LNCaP clone FGC (cell line): ENCODE measurements at places on chromosomes 6 and 20.

- no peak for DNase-seq
These were observed 10.6 kb upstream of the EXOC2 start for GRCh38 chr6:703552-703951.

DNA sequence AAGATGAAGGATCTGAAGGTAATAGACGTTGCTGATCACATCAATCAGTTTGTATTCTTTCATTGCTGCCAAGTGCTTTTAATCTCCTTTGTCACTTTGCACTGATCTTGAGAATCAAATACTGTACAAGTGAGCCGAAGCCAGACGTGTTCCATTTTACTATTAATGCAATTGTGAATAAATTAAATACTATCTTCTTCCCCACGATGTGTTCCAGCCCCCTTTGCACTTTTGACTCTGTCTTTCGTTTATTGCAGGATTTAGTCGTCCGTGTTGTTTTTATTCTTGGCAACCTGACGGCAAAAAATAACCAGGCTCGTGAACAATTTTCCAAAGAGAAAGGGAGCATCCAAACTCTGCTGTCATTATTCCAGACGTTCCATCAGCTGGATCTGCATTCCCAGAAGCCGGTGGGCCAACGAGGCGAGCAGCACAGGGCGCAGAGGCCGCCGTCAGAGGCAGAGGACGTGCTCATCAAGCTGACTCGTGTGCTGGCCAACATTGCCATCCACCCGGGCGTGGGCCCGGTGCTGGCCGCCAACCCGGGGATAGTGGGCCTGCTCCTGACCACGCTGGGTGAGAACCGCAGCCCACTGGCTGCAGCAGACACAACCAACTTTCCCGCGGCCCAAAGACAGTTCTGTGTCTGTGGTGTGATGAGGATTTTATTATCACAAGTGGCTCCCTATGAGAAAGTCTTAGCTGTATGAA, 104.7 kb downstream of the ARMC2 start:
- DNase-seq, result no peak

GRCh38 chr6:2875359-2876191, 27.5 kb downstream of the SERPINB9 start:
- DNase-seq, result no peak

DNA sequence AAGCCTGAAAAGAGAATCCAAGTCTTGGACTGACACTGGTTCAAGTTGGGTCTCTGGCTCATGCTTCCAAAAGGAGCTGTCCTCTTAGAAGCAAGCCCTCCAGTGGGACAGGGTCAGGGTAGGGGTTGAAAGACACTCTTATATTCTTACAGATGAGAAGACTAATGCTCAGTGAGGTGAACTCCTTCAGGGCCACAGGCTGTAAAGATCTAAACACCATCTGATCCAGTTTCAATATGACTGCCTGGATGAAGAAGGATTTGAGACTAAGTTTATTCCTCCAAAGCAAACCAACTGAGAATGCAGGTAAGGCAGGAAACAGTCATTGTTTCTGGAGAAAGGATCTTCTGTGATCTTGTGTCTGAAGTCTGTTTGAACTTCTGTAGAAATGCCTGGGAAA, 99.0 kb upstream of the TAB2 start:
- no peak for DNase-seq

GRCh38 chr20:57612436-57612835, 7.8 kb downstream of the ZBP1 start:
- DNase-seq, result no peak

- no peak for DNase-seq
These were observed 53.9 kb downstream of the PREX1 start for GRCh38 chr20:48773837-48774418.

- DNase-seq, result no peak
These were observed 170.7 kb upstream of the SCGN start for GRCh38 chr6:25481267-25481666.

DNA sequence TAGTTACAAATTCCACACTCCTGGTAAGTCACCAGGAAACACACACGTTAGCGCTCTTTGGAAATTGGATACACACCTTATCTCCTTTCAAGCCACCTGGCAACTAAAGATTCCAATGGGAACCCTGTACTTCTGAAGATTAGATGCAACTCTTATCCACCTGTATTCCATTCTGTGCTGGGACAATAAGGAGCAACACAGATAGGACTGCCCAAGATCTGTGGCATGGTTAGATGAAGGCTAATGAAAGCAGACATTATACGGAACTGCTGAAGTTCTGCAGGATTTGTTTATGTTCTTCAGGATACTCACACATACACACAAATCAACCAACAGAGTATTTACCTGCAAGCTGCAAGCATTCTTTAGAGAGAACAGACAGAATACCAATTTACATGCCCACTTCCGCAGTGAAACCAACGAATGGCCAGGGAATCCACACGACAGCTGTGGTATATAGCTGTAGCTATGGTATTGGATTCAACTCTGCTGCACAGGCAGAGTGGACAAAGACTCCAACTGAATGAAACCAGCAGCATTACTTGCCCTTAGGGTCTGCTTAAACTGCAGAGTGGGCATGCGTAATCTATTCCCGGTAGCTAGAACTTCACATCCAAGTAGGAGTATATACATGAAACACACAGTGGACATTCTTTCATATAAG, 12.0 kb downstream of the NCOA5 start:
- DNase-seq, result no peak

DNA sequence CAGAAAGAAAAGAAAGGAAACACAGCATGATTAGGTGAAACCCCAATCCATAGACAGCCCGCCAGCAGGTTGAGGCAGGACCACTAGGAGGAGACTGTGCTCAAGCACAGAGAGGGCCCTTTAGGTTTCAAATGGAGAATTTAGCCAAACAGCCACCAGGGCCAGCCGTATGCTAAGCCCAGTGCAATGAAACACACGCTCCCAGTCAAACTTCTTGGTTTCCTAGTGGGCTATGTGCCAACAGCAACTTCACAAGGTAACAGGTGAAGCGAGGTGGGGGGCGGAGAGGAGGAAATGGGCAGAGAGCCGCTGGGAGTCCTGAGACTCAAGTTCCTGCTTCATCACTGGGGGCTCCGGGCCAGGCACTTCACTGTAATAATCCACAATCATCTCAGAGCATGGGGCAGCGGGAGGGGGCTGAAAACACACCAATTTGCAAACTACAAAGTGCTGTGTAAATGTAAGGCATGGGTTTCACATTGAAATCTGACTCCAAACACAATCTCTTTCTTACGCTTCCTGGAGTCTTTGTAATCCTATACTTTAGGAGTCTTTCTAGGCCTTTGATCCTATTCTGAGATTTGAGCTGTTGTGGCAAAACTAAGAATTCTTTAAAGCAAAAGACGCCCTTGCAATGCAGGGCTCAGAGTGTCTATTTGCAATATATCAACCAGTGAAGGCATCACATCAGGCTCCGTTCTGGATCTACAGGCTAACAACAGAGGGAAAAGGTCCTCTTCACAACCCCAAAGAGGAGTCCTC, 117.3 kb downstream of the OPRM1 start:
- DNase-seq, result no peak

- DNase-seq, result no peak
These were observed 121.3 kb downstream of the CLVS2 start for GRCh38 chr6:123117145-123117908.

GRCh38 chr6:124478906-124479305, 483.3 kb upstream of the RNF217 start:
- no peak for DNase-seq

DNA sequence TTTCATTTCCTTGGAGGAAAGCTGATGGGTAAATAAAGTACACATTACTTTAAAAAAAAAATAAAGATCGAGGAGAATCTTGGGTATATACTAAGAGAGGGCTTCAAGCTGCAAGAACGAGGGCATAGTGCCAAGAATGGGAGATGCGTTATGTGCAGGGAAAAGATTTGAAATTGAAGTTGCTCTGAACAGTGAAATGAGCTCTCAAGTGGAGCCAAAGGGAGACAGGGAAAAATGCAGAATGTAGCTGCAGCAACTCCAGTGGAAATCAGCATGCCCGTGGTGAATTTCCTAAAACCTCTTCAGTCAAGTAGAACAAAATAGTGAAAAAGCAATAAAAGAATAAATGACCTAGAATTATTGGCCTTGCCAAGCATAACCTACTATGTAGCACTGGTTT, 11.4 kb upstream of the COL9A1 start:
- no peak for DNase-seq

DNA sequence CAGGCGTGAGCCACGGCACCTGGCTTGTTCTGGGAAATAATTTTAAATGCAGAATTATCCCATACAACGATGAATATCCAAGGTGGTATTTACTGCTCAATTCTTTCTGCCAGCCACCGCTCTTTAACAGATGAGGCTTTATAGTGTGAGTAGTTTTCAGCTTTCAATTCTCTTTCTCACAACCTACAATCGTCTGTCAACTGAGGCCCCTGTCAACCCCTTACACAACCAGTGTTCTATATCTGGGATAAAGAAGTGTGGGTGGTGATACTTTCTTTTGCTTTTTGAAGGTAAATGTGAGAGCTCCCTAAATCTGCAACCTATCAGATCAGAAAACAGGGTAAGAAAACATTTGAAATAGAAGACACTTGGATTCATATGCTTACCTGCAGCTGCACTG, 22.5 kb downstream of the STAU1 start:
- no peak for DNase-seq

DNA sequence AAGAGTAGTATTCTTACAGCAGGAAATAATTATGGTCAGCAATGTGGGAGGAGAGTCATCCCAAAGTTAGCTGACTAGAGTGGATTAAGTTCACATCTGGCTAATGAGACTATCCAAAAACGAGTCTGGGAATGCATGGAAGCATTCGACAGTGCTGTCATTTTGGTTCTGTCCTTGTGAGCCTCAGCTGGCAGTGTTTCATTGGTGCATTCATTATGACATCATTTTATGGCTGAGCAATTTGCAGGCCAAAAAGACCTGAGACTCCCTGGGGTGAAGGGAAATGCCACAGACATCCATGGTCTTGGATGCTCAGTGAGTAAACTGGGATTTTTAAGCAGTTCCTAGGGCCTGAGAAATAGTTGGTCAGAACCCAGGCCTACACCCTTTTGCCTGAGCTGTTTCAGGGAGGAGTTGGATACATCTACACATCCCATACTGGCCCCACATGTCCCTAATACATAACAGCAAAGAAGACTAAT, 196.4 kb upstream of the CCN2 start:
- no peak for DNase-seq

GRCh38 chr6:37779902-37780628, 39.5 kb upstream of the ZFAND3 start:
- no peak for DNase-seq

- DNase-seq, result no peak
These were observed 6.6 kb upstream of the FBXO9 start for GRCh38 chr6:53058388-53059195.

- DNase-seq, result no peak
These were observed 10.8 kb downstream of the RSPO3 start for GRCh38 chr6:127129251-127129650.

DNA sequence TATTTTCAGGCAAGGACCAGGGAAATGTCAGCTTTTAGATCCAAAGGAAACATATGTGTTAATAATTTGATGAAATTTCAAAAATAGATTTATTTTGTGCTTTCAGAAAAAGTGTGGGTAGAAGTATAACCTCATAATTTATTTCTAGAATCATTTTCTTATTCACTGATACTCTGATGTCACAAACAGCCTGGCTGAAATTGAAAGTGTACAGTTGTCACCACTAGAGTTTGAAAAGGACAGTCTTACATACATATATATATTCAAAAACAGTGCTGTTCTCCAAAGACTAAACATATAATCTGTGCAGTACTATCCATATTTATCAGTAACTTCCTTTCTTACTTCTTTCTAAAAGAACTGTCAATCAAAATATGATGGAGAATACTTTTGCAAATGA, 254.4 kb upstream of the KCNQ5 start:
- no peak for DNase-seq

DNA sequence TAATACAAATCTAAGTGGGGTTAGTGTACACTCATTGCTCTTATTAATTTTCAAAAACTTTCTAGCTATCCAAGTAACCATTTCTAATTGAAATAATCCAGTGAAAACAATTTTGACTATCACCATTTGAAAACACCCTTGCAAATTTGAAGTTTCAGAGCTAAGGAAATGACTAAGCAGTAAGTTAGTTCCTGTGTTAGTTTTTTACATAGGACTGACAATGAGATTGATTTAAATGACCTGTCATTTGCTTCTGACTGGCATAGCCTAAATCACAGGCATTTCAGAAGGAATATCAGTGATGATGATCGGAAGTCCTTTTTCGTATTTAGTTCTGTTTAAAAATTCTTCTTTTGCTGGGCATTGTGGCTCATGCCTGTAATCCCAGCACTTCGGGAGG, 27.0 kb downstream of the STK4 start:
- no peak for DNase-seq

DNA sequence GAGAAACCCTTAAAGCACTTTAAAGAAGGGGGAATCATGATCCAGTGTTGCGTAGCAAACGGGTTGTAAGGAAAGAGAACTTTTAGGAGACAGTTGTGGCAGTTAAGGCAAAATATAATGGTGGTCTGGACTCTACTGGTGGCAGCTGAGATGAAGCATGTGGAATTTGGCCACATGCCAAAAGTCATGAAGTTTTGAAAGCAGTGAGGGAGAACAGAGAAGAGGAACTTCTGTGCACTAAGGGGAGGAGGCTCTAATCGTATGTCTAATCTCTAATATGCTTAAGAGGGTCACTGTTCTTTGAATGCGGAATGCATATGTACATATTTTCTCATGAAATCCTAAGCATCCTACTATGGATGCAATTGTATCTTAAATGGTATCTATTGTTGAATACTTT, 91.5 kb downstream of the RIMS1 start:
- DNase-seq, result peak; percentile 1

DNA sequence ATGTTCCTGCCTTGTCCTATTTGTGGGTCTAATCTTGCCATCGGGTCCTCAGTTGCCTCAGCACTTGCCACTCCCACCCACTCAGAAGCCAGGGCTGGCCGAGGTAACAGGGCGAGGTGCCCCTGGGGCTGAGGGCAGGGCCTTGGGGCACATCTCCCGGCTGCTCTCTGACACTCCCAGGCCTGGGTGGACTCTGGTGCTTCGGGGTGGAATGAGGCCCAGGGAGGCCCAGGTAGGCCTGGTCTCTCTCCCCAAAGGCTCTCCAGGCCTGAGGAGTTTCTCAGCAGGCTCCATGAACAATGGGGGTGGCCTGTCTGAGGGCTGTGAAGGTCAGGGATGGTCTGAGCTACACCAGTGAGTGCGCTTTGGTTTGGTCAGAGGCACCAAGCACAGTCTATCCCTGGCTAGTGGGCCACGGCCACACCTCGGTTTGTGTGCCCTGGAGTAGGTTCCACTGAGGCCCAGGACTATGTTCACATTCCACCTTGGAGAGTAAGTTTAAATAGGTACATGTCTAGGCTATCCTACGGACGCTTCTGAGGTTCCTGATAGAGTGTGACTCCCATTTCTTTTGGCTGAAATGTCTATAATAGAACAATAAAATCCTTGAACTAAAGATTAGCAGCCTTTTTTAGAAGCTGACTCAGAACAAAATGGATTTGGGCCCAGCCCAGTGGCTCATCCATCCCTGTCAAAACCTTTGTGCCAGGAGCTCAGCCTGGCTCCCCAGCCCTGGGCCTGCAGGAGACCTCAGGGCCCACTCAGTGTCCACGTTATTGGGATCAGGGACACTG, 78.8 kb downstream of the SLC24A3 start:
- DNase-seq, result no peak

- DNase-seq, result peak; percentile 30
These were observed 37.0 kb downstream of the MAK start for GRCh38 chr6:10801224-10801848.
